ENCODE measurements at places on chromosomes 4 and X. TPM values are rescaled to one million over a fixed set of nuclear protein-coding genes. Genes with fewer than 3 reads are reported as not detected.

Gene MAGEC2
- not detected for total RNA-seq

Gene DCX
- not detected for total RNA-seq

Gene DCAF4L1
- 0.11 TPM for total RNA-seq

Gene NAA11
- total RNA-seq = not detected

Gene CDX4
- total RNA-seq = not detected

Gene COL25A1
- 0.11 TPM for total RNA-seq

Gene FHIP1A
- 1.4 TPM for total RNA-seq

Measured in uterine smooth muscle cell (primary cell).